ENCODE measurements at places on chromosomes 7 and 10.
A peak's percentile ranks its signal among the peaks of the same experiment; 100 is the strongest.

GRCh38 chr7:110397927-110398660 is 692.8 kb upstream of the LRRN3 start:
- no peak for DNase-seq

- DNase-seq: no peak
Measured at GRCh38 chr10:2759233-2759632, 308.1 kb upstream of the PFKP start.

DNA sequence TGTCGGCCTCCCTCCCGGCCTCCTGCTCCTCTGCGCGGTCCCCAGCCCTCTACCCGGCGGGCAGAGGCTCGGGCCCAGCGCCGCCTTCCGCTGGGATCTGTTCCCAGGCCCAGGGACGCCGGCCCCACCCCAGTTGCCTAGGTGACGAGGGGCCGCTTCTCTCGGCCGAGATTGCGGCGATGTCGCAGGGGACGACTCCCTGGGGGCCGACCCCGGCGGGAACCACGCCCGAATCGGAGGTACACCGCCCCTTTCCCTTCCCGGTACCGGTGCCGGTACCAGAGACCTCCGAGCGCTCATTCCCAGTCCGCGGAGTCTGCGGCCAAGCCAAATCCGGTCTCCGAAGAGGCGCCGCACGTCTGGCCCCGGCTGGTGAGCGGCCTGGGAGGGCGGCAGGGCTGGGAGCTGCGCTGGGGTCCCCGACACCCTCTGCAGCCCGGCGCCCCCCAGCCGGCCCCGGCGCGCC is at the start of gene CABCOCO1:
CABCOCO1 (plus strand) TSS at position 136 of the 466 bp plus-strand sequence; CDS start at position 180, 44 bp downstream.
- DNase-seq: peak; percentile 73

- DNase-seq: no peak
Measured at GRCh38 chr7:72159911-72160310, 252.2 kb downstream of the CALN1 start.

DNA sequence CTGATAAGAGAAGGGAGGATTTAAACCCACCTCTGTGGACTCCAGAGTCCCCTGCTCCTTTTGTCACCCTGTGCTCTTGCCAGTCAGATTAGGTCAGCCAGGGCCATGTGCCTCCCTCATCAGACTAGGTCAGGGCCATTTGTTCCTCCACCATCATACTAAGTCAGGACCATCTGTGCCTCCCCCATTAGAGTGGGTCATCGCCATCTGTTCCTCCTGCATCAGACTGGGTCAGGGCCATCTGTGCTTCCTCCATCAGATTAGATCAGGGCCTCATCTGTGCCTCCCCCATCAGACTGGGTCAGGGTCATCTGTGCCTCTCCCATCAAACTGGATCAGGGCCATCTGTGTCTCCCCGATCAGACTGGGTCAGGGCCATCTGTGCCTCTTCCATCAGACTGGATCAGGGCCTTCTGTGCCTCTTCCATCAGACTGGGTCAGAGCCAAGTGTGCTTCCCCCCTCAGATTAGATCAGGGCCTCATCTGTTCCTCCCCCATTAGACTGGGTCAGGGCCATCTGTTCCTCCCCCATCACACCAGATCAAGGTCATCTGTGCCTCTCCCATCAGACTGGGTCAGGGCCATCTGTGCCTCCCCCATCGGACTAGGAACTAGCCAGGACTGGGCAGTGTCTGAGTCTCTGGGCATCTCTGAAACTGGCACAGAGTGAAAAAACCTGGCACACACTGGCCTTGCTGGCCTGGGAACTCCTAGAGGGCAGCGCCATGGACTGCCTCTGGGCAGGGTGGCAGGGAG is 11.5 kb downstream of the MYL10 start:
- DNase-seq: no peak

DNA sequence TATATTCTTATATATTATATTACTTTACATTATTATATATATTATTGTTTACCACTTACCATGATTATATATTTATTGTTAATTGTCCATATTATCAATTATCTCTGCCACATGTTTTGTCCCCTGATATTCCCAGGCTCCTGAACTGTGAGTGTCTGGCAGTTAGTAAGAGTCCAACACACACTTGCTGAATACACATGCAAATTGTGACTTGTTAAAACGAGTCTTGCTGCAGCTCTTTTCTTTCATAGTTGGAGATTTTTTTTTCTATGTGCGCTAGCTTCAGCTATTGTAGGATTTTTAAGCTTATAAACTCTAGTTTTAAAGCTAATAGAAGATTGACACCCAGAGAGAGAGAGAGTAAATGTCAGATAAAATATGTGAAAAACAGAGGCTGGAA is 207.8 kb upstream of the FAM3C start:
- DNase-seq: no peak

DNA sequence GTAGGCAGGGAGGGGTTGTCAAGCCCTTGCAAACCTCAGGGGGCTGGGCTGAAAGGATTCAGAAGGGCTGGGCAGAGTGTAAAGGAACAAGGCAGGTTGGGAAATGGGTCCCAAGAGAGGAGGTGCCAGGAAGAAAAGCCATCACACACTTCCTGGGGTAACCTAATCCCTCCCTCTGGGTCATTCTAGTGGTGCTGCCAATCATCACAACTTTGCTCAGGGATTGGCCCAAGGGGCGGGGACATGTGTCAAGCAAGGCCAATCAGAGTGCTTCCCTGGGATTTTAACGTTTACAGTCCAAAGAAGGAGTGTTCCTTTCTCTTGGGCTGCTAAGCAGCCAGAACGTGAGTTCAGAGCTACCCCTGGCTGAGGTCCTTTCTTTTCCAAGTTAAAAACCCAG is 57.1 kb upstream of the NPTX2 start:
- DNase-seq: no peak

GRCh38 chr10:30529373-30529998 is 95.5 kb downstream of the MAP3K8 start:
- no peak for DNase-seq

DNA sequence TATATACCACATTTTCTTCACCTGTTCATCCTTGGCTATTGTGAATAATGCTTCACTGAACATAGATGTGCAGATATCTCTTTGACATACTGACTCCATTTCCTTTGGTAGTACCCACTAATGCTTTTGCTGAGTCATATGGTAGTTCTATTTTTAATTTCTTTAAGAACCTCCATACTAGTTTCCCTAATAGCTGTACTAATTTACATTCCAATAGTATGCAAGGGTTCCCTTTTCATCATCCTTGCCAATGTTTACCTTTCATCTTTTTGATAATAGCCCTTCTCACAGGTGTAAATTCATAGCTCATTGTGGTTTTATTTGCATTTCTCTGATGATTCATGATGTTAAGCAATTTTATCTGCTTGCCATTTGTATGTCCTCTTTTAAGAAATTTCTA is 159.9 kb downstream of the CALCR start:
- no peak for DNase-seq

- DNase-seq: peak; percentile 34
Measured at GRCh38 chr10:91627344-91628102, 5.3 kb downstream of the PPP1R3C start.

DNA sequence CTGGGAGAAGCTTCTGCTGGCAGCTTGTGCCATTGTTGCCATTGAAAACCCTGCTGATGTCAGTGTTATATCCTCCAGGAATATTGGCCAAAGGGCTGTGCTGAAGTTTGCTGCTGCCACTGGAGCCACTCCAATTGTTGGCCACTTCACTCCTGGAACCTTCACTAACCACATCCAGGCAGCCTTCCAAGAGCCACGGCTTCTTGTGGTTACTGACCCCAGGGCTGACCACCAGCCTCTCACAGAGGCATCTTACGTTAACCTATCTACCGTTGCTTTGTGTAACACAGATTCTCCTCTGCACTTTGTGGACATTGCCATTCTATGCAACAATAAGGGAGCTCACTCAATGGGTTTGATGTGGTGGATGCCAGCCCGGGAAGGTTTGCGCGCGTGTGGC is 220.7 kb downstream of the ADK start:
- DNase-seq: peak; percentile 52

GRCh38 chr10:27100813-27101347 is 586 bp upstream of the ANKRD26 start:
- no peak for DNase-seq

DNA sequence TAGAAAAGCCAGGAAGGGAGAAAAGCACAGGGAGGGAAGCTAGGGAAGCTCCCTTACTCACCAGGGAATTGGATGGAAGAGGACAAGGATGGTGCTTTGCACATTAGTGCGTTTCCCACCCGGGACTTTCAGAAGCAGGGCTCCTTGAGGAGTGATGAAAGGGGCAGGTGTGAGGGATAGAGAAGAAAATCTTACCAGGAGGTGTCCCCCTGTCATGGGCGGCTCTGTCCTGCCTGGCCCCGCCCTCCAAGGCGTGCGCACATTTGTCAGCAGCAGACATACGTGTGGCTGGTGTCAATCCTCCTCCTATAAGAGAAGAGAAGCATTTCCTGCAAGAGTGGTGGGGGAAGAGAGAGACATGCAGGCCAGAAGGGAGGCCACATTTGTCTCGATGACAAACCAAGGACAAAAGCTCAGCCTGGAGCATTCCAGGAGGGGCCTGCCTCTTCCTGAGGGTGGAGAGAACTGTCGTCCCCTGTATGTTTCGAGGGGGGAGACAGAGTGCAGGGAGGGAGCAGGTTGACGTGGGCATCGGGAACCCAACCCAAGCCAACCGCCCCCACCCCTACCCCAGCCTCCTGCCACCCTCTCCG is 47.4 kb upstream of the COMTD1 start:
- DNase-seq: peak; percentile 53

DNA sequence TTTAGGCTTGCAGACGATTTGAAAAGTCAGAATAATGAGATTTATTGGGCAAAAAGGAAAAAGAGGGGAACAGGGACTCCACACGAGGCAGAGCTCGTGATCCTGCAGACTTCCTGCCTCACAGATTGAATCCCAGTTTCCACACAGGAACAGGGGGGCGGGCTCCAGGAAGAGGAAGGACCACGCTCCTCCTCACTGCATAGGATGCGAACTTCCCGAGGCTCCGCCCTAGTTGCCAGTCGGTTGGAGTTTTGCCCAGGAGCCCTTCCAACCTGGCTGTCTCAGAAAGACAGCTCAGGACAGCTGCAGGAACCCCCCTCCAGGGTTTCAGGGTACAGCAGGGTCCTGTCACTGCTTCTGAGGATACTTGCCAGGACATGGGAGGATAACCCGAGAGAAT is 488.3 kb upstream of the ADARB2 start:
- DNase-seq: no peak

DNA sequence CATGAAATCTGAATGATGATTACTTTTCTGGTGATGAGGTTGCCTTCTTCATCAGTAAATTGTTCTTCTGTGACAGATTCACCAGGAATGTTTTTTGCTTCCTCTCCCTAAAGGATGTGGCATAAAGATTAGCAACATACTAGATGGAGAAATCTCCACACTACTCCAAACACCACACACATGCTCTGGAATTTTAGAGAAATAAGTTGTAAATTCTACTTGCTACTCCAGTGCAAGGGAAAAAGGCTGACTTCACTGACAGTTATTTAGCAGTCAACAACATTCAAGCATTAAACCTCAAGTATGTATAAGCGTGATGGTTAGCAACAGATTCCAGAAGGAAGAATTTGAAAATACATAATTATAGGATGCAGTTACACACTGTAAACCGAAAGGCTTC is 137.9 kb upstream of the CCDC6 start:
- peak; percentile 28 for DNase-seq

GRCh38 chr7:94297397-94297838 is 97.3 kb upstream of the COL1A2 start:
- DNase-seq: peak; percentile 99

DNA sequence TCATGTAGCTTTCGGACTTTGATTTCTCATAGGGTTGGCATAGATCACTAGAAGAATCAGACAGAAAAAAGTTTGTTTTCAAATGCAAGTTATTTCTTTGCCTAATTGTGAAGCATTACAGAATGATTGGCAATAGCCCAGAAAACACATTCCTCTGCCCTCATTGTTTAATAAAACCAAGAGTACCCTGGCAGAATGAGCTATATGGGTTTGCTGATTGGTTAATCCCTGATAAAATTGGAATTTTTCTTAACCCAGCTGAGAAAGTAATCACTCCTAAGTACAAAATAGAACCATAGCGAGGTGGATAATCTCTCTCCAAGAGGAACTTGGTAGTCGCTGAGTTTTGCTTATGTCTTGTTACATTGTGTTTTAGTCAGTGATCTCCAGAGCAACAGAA is 30.9 kb upstream of the CREB5 start:
- no peak for DNase-seq
